Neural crest cell (in vitro differentiated cells): ENCODE measurements at places on chromosomes 6 and 20. TPM values are rescaled to one million over a fixed set of nuclear protein-coding genes. Genes with fewer than 3 reads are reported as not detected.
A peak's percentile ranks its signal among the peaks of the same experiment; 100 is the strongest.

GRCh38 chr20:32650401-32650944 lies 23.3 kb downstream of the C20orf203 start:
- H3K27me3 ChIP-seq: no peaks in the 10 kb centered on the region
- H3K36me3 ChIP-seq: no peaks in the 10 kb centered on the region
- no peak for DNase-seq
- no peak overlapping the region for H3K4me3 ChIP-seq
- no peak overlapping the region for H3K27ac ChIP-seq
- peaks cover 8% of the 10 kb centered on the region for H3K4me1 ChIP-seq

- H3K4me1 ChIP-seq: peaks cover 8% of the 10 kb centered on the region
- H3K27me3 ChIP-seq: no peaks in the 10 kb centered on the region
- peak overlapping the region; percentile 92 for H3K27ac ChIP-seq
- DNase-seq: no peak
- no peaks in the 10 kb centered on the region for H3K36me3 ChIP-seq
Measured at GRCh38 chr6:43942011-43942442, 172.0 kb downstream of the VEGFA start.

GRCh38 chr20:1373614-1374013 lies 19.2 kb downstream of the FKBP1A start:
- DNase-seq: no peak
- no peaks in the 10 kb centered on the region for H3K27me3 ChIP-seq
- H3K4me3 ChIP-seq: peak overlapping the region; percentile 6

GRCh38 chr20:25389401-25389857 lies 1.2 kb downstream of the ABHD12 start:
- H3K36me3 ChIP-seq: peaks cover 7% of the 10 kb centered on the region
- H3K27me3 ChIP-seq: no peaks in the 10 kb centered on the region
- H3K4me1 ChIP-seq: peaks cover 26% of the 10 kb centered on the region
- peak overlapping the region; percentile 90 for H3K4me3 ChIP-seq
- H3K27ac ChIP-seq: no peak overlapping the region

DNA sequence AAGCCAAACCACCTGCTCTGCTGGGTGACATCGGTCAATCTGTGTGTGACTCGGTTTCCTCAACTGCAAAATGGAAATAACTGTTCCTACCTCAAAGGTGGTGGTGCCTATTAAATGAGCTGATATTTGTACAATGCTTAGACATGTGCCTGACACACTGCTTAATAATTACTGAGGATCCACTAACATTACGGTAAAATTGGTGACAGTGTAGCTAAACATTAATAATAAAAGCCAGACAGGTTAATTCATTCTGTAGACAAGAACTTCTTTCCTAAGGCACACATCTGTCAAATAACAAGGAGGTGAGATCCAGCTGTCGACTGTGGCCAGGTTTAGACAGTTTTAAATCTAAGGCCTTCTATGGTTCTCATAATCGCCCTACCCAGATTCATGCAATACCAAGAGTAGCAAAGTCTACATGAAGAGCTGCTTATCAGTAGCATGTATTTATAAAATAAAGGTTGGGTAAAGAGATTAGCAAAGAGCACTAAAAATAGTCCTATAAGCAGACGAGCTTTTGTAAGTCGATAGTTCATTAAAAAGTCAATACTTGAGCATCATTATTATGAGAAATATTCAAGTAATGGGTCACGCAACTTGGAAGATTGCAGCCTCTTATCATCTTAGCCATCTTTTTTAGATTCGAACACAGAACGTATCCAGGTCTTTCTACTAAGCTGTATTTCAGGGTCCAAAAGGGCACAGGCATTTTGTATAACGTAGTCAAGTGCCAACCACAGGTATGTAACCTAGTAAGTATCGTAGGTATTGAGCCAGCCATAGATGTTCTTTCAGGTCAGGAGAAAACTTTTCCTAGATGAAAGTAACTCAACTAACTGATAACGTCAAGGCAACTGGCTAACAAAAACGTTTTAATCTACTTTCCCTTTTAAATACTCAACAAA lies 3.2 kb downstream of the CNKSR3 start:
- H3K27ac ChIP-seq: no peak overlapping the region

GRCh38 chr20:23877524-23877923 lies 2.0 kb downstream of the CST5 start:
- no peaks in the 10 kb centered on the region for H3K27me3 ChIP-seq
- no peak overlapping the region for H3K4me3 ChIP-seq
- no peaks in the 10 kb centered on the region for H3K36me3 ChIP-seq
- peaks cover 11% of the 10 kb centered on the region for H3K4me1 ChIP-seq
- DNase-seq: no peak

GRCh38 chr6:22904431-22904830 lies 335.1 kb downstream of the HDGFL1 start:
- H3K27ac ChIP-seq: no peak overlapping the region
- peaks cover 5% of the 10 kb centered on the region for H3K36me3 ChIP-seq
- no peaks in the 10 kb centered on the region for H3K27me3 ChIP-seq
- H3K4me3 ChIP-seq: no peak overlapping the region

DNA sequence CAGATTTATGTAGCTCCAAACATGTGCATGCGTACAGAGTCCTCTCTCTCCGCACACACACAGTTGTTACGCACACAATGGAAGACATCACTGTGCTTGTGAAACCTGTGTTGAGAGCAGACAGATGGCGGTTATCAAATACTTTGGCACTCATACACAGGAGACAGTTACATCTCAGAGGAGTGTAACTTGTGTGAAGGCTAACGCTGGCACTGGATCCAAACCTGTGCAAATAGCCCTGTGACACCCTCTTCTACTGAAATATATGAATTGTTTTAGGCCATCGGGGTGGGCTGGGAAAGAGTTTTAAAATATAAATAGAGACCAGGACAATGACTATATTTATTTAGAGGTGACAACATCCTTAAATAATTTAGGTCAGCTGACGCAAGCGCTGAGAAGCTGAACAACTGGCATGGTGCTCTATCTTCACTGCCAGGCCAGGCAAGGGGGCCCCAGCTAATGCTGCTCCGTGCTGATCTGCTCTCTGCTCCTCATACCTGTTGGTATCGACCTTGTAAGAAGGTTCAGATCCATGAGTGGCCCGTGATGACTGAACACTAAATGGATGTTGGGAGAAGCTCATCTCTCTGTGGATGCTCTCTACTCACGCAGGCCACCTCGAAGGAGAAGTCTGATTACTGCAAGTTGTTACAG lies 69.4 kb downstream of the FOXC1 start:
- no peak overlapping the region for H3K27ac ChIP-seq
- H3K27me3 ChIP-seq: no peaks in the 10 kb centered on the region
- H3K4me3 ChIP-seq: no peak overlapping the region
- no peaks in the 10 kb centered on the region for H3K36me3 ChIP-seq
- peaks cover 6% of the 10 kb centered on the region for H3K4me1 ChIP-seq
- DNase-seq: no peak

- H3K4me3 ChIP-seq: no peak overlapping the region
- H3K27me3 ChIP-seq: peaks cover 3% of the 10 kb centered on the region
- no peaks in the 10 kb centered on the region for H3K4me1 ChIP-seq
Measured at GRCh38 chr6:29474996-29475395, 12.8 kb downstream of the MAS1L start.

- peaks cover 12% of the 10 kb centered on the region for H3K36me3 ChIP-seq
- no peaks in the 10 kb centered on the region for H3K27me3 ChIP-seq
- no peak for DNase-seq
- no peak overlapping the region for H3K4me3 ChIP-seq
- H3K27ac ChIP-seq: no peak overlapping the region
Measured at GRCh38 chr20:36779656-36780025, 6.1 kb upstream of the DSN1 start.

GRCh38 chr20:37584238-37584807 lies 56.6 kb upstream of the BLCAP start:
- no peaks in the 10 kb centered on the region for H3K36me3 ChIP-seq
- H3K4me1 ChIP-seq: no peaks in the 10 kb centered on the region
- H3K27me3 ChIP-seq: peaks cover 44% of the 10 kb centered on the region
- H3K27ac ChIP-seq: no peak overlapping the region
- no peak for DNase-seq
- no peak overlapping the region for H3K4me3 ChIP-seq

DNA sequence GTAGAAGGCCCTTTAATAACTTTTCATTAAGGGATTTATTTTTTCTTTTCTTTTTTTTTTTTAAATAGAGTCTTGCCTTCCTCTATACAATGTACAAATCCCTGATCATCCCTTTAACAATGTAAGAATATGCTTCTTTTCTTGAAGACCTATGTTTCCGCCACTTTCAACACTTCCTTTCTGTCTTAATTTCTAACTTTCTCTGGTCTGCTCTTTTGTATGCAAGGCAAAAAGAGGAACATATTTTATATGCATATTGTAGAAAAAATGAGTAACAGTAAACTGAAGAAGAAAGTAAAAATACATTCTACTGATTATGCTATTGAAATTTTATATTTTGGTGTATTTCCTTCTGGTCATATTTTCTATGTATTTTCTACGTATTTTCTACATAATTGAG lies 484.7 kb downstream of the TFAP2B start:
- DNase-seq: no peak
- no peak overlapping the region for H3K27ac ChIP-seq
- no peak overlapping the region for H3K4me3 ChIP-seq
- H3K4me1 ChIP-seq: no peaks in the 10 kb centered on the region

DNA sequence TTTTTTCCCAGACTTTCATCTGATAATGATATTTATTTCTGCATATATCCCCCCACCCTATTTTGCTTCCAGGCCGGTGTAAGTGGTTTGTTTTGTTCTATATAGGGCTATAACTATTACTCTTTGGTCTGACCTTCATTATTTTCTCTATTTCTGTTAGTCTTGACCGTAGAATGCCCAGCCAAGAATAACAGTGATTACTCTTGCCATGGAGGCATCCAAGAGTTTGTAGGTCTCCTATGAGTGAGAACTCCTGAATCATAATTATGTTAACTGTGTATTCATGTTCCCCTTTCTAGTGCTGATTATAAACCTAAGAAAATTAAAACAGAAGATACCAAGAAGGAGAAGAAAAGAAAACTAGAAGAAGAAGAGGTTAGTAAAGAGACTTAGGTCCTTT lies 52.2 kb downstream of the TOP1 start:
- no peak overlapping the region for H3K4me3 ChIP-seq
- no peak for DNase-seq
- peaks cover 4% of the 10 kb centered on the region for H3K4me1 ChIP-seq

- H3K27me3 ChIP-seq: no peaks in the 10 kb centered on the region
- peaks cover 56% of the 10 kb centered on the region for H3K4me1 ChIP-seq
- no peak for DNase-seq
- H3K36me3 ChIP-seq: no peaks in the 10 kb centered on the region
- H3K27ac ChIP-seq: peak overlapping the region; percentile 53
Measured at GRCh38 chr6:33840048-33840926, 36.5 kb upstream of the MLN start.

DNA sequence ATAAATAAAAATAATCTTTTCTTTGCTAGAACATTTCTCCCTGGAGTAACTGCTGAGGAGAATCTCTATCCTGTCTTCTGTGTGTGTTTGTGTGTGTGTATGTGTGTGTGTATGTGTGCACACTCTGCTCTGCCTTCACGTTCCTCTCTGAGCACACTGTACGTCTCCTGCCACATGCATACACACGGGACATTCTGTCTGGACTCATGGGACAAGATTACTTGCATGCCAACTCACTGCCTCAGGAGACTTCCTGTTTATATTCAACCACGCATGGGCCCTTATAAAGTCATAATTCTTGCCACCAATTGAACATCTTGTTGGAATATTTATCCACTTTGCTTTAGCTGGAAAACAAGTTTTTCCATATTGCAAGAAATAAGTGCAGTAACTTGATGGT lies 930.6 kb downstream of the KIF16B start:
- no peaks in the 10 kb centered on the region for H3K27me3 ChIP-seq
- no peak overlapping the region for H3K4me3 ChIP-seq
- no peak overlapping the region for H3K27ac ChIP-seq

GRCh38 chr20:7723284-7723683 lies 217.0 kb downstream of the HAO1 start:
- DNase-seq: no peak
- H3K4me3 ChIP-seq: no peak overlapping the region
- H3K27ac ChIP-seq: no peak overlapping the region
- peaks cover 3% of the 10 kb centered on the region for H3K27me3 ChIP-seq
- H3K36me3 ChIP-seq: no peaks in the 10 kb centered on the region

- H3K36me3 ChIP-seq: no peaks in the 10 kb centered on the region
- H3K27me3 ChIP-seq: peaks cover 33% of the 10 kb centered on the region
- H3K4me1 ChIP-seq: peaks cover 16% of the 10 kb centered on the region
- H3K27ac ChIP-seq: no peak within 1 kb of the TSS
Measured at GRCh38 chr6:34465531-34466241, at the start of gene PACSIN1. PACSIN1 (plus strand) TSS chr6:34466076; CDS start chr6:34526306, 60,230 bp downstream.

- peaks cover 4% of the 10 kb centered on the region for H3K4me1 ChIP-seq
- no peak for DNase-seq
- no peaks in the 10 kb centered on the region for H3K27me3 ChIP-seq
- H3K4me3 ChIP-seq: no peak overlapping the region
- no peak overlapping the region for H3K27ac ChIP-seq
- peaks cover 11% of the 10 kb centered on the region for H3K36me3 ChIP-seq
Measured at GRCh38 chr6:87660226-87660911, 41.7 kb downstream of the AKIRIN2 start.

GRCh38 chr6:155854787-155855186 lies 399.1 kb upstream of the NOX3 start:
- H3K27ac ChIP-seq: no peak overlapping the region
- H3K4me1 ChIP-seq: no peaks in the 10 kb centered on the region
- peaks cover 6% of the 10 kb centered on the region for H3K36me3 ChIP-seq
- no peak overlapping the region for H3K4me3 ChIP-seq
- no peaks in the 10 kb centered on the region for H3K27me3 ChIP-seq

The TDRD6 gene
- total RNA-seq: 0.05 and 0.16 TPM in 2 replicates

The DNMT3B gene
- 57.3 and 58.0 TPM in 2 replicates for total RNA-seq

The TTBK1 gene
- total RNA-seq: 5.1 and 5.4 TPM in 2 replicates

The DDX43 gene
- not detected in 2 replicates for total RNA-seq

The MYLK4 gene
- 0.80 and 0.96 TPM in 2 replicates for total RNA-seq

The RPS10 gene
- total RNA-seq: 1,626 and 1,641 TPM in 2 replicates

The ABHD16B gene
- total RNA-seq: not detected in 2 replicates

The CSTF1 gene
- total RNA-seq: 51.9 and 52.7 TPM in 2 replicates
